ENCODE measurements at places on chromosomes 5 and 9. TPM values are rescaled to one million over a fixed set of nuclear protein-coding genes. Genes with fewer than 3 reads are reported as not detected.

The SLC4A9 gene
- total RNA-seq = not detected

The NUTM2F gene
- not detected for total RNA-seq

The SPATA31E1 gene
- 0.71 TPM for total RNA-seq

The LRRTM2 gene
- total RNA-seq = 28.9 TPM

- H3K4me1 ChIP-seq = peaks cover 40% of the 10 kb centered on the region
- H3K4me3 ChIP-seq = peak overlapping the region; percentile 71
- H3K27me3 ChIP-seq = peaks cover 6% of the 10 kb centered on the region
- peak; percentile 74 for DNase-seq
- H3K27ac ChIP-seq = peak overlapping the region; percentile 82
- no peaks in the 10 kb centered on the region for H3K36me3 ChIP-seq
These were observed 13.6 kb downstream of the ARHGAP26 start for GRCh38 chr5:142783601-142784341.

The CCDC69 gene
- total RNA-seq = 2.0 TPM

DNA sequence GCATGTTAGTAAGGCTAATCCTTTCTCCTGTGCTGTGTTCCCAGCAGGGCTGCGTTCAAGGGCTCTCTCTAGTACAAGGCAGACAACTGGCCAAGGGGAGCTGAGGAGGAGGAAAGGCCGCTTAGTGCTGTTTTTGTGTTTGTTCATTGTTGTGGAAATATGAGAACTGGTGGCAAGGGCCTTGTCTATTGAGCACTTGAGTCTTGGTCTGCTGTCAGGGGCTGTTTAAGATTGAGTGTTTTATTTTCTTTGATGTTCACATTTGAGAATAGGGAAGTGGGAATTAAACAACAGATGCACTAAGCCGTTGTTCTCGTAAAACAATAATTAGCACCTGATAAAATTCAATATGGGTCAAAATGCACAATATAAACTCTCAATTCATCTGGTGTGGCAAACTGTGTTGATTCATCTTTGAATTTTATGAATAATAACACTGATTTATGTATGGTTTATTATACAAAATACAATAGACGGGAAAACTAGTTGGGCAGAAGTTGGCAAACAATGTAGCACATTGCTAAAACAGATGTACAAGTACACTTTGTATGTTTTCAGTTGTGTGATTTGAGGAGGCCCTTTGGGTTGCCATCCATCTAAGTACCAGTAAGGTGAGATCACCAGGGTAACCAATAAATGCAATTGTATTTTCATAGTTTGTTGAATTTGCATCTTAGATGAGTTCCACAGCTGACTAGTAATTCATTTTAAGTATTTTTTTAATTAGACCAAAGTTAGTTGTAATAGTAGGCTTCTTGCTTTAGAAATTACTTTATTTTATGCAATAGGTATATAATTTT, 97.6 kb upstream of the GRHPR start:
- H3K27ac ChIP-seq = peak overlapping the region; percentile 88
- H3K36me3 ChIP-seq = no peaks in the 10 kb centered on the region
- peaks cover 16% of the 10 kb centered on the region for H3K4me1 ChIP-seq
- no peaks in the 10 kb centered on the region for H3K27me3 ChIP-seq
- peak; percentile 27 for DNase-seq
